M059J (cell line): ENCODE measurements at places on chromosomes 16 and 17.

DNA sequence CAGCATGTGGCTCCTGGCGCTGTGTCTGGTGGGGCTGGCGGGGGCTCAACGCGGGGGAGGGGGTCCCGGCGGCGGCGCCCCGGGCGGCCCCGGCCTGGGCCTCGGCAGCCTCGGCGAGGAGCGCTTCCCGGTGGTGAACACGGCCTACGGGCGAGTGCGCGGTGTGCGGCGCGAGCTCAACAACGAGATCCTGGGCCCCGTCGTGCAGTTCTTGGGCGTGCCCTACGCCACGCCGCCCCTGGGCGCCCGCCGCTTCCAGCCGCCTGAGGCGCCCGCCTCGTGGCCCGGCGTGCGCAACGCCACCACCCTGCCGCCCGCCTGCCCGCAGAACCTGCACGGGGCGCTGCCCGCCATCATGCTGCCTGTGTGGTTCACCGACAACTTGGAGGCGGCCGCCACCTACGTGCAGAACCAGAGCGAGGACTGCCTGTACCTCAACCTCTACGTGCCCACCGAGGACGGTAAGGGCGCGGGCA lies 645 bp downstream of the NLGN2 start:
- no peak for DNase-seq

- DNase-seq = peak; percentile 44
These were observed 3.5 kb upstream of the LCMT1 start for GRCh38 chr16:25108054-25108453.

DNA sequence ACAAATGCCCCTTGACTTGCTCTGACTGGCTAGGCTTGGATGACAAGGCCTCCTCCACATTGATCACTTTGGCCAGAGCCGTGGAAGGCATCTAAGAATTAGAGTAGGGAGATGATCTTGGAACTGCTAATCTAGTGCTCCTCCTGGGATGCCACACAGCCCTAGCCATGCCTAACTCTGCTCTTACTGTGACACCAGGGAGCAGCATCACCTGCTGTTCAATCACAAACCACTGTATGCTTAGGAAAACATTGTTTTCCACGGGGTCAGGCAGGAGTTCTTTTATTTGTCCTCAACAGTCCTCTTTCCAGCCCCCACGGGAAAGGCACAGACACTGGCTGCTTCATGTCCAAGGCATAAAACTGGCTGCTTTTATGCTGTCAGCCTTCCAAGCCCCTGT lies 46.3 kb downstream of the C16orf78 start:
- DNase-seq = no peak

- no peak for DNase-seq
These were observed 31.1 kb upstream of the APOH start for GRCh38 chr17:66260275-66260674.

DNA sequence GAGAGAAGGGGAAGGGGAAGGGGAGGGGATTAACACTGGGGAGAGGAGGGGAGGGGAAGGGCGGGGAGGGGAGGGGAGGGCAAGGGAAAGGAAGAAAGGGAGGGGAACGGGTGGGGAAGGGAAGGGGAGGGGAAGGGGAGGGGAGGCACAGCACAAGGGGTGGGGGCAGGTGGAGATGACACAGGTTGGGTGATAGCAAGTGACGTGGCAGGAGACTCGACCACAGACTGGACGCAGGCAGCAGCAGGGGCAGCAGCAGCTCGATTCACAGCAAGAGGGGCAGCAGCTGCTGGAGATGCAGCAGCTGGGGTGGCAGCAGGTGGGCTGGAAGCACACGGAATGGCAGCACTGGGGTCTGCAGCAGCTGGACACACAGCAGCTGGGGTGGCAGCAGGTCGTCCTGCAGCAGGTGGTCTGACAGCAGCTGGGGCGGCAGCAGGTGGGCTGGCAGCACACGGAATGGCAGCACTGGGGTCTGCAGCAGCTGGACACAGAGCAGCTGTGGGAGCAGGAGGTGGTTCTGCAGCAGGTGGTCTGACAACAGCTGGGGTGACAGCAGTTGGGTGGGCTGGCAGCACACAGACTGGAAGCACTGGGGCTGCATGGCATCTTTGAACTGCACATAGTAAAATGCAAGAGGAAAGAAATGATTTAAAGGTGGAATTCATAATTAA lies at the start of gene KRTAP4-16:
Gene KRTAP4-16, minus strand, starts transcription at position 624 of the 674 bp plus-strand sequence. Its CDS starts 0 bp downstream, at position 624.
- no peak for DNase-seq

DNA sequence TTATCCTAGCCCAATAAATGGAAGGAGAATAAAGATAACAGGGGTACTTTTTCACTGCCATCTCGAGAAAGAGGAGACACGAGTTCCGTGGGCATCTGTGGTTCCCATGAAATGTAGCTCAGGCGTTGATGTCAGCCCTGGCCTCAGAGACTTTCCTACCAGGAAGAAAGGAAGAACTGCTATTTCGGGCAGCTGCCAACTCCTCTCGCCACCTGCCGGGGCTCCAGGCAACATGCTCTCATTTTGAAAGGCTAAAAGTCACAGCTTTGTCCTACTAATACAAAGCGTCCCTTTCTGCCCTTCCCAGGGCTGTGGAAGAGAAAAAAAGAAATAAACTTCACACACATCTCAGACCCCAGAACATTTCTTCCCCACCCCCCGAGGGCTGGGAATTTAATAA lies 65.8 kb downstream of the DHRS7C start:
- peak; percentile 40 for DNase-seq

DNA sequence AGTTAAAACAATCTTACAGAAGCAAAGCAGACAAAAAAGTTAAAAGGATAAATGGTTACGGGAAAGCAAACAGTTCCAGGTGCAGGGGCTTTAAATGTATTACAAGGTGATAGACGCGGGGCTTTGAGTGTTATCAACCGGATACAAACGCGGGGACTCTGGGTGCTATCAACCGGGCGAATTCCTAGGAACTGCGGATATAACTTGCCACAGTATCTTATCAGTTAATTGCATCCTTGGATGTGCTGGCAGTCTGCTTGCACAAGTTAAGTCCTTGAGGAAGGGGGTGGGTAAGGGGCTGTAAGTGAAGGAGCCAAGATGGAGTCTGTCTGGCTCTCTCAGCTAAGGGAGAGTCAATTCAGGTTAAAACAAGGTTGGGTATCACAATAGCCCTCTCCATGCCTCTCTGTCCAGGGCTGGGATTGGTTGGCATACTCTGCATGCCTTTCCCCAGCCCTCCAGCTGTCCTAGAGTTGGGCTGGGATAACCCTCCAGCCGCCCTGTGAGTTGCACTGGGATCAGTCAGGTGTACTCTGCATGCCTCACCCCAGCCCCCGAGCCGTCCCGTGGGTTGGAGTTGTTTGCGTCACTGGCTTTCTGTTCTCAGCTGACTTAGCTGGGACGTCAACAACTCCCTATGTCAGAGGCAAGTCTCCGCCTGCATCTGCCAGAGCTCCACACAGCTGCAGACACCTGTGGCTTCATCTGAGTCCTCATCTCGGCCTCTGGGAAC lies 40.9 kb downstream of the TMEM235 start:
- no peak for DNase-seq

- peak; percentile 17 for DNase-seq
These were observed 725.7 kb upstream of the GOT2 start for GRCh38 chr16:59459806-59460205.

DNA sequence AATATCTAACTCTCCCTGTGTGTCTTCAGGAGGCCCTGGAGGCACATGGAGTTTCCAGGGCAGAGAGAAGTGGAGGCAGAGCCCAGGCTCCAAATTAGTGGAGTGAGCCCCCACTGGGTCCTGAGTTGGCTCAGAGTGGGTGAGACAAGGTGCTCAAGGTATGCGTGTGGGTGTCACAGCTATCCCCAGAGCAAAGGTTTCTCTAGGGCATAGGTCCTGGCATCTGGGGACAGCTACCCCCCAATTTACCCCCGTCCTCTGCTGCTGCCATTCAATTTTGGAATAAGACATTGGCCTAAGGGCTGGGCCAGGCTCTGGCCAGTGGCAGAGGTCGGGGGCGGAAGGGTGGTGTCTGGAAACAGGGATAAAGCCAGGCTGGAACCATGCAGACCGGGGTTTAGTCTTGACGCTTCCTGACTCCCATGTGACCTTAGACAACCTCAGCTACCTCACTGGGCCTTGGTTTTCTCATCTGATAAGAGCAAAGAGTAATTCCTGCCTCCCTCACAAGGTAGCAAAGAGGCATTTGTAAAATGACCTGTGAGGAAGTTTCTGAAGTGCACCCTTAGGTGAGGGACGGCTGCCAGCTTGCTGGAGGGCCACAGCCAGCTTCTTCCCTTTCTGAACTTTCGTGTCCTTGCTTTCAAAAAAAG lies 78.2 kb upstream of the TMEM97 start:
- no peak for DNase-seq
